Spleen (tissue), 13 donors: ENCODE measurements at places on chromosomes 2 and 18. TPM values are rescaled to one million over a fixed set of nuclear protein-coding genes. Genes with fewer than 3 reads are reported as not detected.

FBXO41 gene
- total RNA-seq = 12.9 TPM

NOL4 gene
- not detected for total RNA-seq

TUBA3E gene
- not detected for total RNA-seq

- no peak overlapping the region for H3K27ac ChIP-seq
- H3K4me3 ChIP-seq = no peak overlapping the region
- no peaks in the 10 kb centered on the region for H3K27me3 ChIP-seq
- DNase-seq = no peak
- no peaks in the 10 kb centered on the region for H3K36me3 ChIP-seq
These were observed 608.3 kb downstream of the ERBB4 start for GRCh38 chr2:211930331-211930730.

DNA sequence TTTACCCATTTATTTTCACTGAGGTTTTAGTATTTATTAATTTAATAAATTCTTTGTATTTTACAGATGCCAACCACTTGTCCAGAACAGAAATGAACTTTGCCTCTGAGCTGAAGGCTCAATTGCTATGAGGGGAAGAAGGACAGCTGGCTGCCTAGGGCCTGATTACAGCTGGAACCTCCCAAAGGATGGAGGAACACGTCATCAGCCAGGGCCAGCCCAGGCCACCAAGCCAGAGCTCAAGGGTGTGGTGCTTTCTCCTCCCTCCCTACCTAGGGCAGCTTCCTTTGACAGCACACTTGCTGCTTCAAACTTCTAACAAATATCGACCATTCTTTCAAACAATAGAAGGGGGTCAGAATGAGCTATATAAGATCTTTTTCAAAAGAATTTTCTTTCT lies 19.7 kb upstream of the RIOK3 start:
- no peak overlapping the region for H3K27ac ChIP-seq
- no peaks in the 10 kb centered on the region for H3K27me3 ChIP-seq
- no peak for DNase-seq
- peaks cover 4% of the 10 kb centered on the region for H3K4me1 ChIP-seq
- no peaks in the 10 kb centered on the region for H3K36me3 ChIP-seq
- no peak overlapping the region for H3K4me3 ChIP-seq

- no peak for DNase-seq
- H3K27ac ChIP-seq = no peak overlapping the region
- H3K4me1 ChIP-seq = no peaks in the 10 kb centered on the region
- no peaks in the 10 kb centered on the region for H3K36me3 ChIP-seq
These were observed 67.4 kb upstream of the GALNT5 start for GRCh38 chr2:157190151-157190550.

FSIP2 gene
- 0.20 TPM for total RNA-seq

- peaks cover 3% of the 10 kb centered on the region for H3K4me1 ChIP-seq
- DNase-seq = no peak
- no peaks in the 10 kb centered on the region for H3K36me3 ChIP-seq
- no peak overlapping the region for H3K27ac ChIP-seq
- H3K4me3 ChIP-seq = no peak overlapping the region
- H3K27me3 ChIP-seq = no peaks in the 10 kb centered on the region
These were observed 50.0 kb downstream of the SLC38A11 start for GRCh38 chr2:164905307-164905706.

DNA sequence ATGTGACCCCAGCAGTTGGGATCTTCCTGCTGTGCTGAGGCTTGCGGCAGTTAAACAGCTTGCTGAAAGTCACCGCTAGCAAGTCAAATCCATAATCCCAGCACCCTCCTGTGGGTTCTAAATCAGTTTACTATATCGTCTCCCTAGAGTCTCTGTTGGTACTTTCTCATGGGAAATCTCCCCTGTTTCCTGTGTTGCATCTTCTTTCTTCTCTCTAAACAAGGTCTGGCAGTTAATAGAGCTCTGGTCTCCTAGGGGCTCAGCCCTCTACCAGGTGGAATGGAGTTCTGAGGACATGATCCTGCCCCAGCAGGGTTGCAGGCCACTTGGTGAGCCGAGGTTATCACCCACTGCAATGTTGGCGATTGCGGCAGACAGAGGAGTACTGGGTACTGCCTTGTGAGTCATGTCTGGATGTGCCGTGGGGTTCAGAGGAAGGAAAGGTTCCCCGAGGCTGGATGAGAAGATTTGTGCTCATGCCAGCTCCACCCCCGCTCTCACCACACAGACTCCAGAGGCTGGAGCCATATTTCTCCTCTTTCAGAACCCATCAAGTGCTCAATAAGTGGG lies 59.4 kb upstream of the SIX2 start:
- H3K4me3 ChIP-seq = no peak overlapping the region
- H3K4me1 ChIP-seq = no peaks in the 10 kb centered on the region
- H3K27ac ChIP-seq = no peak overlapping the region
- peaks cover 38% of the 10 kb centered on the region for H3K27me3 ChIP-seq
- H3K36me3 ChIP-seq = no peaks in the 10 kb centered on the region
- no peak for DNase-seq

GRCh38 chr2:232353096-232353495 lies 25.5 kb upstream of the ALPP start:
- no peaks in the 10 kb centered on the region for H3K36me3 ChIP-seq
- H3K4me3 ChIP-seq = no peak overlapping the region
- H3K4me1 ChIP-seq = peaks cover 24% of the 10 kb centered on the region
- DNase-seq = peak; percentile 47
- H3K27me3 ChIP-seq = peaks cover 43% of the 10 kb centered on the region
- no peak overlapping the region for H3K27ac ChIP-seq

GRCh38 chr2:29361231-29361630 lies 246.0 kb downstream of the CLIP4 start:
- H3K4me3 ChIP-seq = no peak overlapping the region

- H3K27me3 ChIP-seq = no peaks in the 10 kb centered on the region
- no peak overlapping the region for H3K27ac ChIP-seq
- DNase-seq = no peak
- H3K4me3 ChIP-seq = no peak overlapping the region
- H3K4me1 ChIP-seq = no peaks in the 10 kb centered on the region
These were observed 92.3 kb downstream of the MYT1L start for GRCh38 chr2:2238726-2239269.

DNA sequence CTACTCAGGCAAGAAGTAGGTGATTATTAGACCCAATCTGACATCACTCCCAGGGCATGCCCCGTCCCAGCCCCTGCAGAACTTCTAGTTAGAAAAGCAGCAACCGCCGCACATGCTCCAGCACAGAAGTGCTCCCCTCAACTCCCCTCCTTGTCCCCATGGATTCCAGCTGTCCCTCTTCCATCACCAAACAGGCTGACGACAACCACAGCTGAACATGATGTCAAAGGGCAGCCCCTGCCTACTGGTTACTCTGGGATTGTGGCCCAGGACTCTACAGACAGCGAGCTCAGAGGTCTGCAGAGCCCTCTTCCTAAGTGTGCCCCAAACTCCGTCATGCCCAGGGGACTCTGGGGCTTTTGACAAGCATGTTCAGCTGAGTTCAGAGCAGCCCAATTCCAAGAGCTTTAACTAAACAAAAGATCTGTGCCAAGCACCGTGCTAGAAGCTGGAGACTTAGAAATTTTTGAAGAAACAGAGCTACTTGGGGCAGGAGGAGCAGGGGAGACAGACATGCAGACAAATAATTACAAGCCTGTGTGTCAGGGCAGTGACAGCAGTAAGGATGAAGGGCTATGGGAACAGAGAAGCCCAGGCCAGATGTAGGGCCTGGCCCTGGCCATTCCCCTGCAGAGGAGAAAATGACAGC lies 148.1 kb downstream of the BCL11A start:
- DNase-seq = no peak
- H3K4me3 ChIP-seq = no peak overlapping the region
- no peaks in the 10 kb centered on the region for H3K36me3 ChIP-seq
- peaks cover 18% of the 10 kb centered on the region for H3K4me1 ChIP-seq
- H3K27ac ChIP-seq = no peak overlapping the region
- no peaks in the 10 kb centered on the region for H3K27me3 ChIP-seq

PNPT1 gene
- total RNA-seq = 14.6 TPM

DNA sequence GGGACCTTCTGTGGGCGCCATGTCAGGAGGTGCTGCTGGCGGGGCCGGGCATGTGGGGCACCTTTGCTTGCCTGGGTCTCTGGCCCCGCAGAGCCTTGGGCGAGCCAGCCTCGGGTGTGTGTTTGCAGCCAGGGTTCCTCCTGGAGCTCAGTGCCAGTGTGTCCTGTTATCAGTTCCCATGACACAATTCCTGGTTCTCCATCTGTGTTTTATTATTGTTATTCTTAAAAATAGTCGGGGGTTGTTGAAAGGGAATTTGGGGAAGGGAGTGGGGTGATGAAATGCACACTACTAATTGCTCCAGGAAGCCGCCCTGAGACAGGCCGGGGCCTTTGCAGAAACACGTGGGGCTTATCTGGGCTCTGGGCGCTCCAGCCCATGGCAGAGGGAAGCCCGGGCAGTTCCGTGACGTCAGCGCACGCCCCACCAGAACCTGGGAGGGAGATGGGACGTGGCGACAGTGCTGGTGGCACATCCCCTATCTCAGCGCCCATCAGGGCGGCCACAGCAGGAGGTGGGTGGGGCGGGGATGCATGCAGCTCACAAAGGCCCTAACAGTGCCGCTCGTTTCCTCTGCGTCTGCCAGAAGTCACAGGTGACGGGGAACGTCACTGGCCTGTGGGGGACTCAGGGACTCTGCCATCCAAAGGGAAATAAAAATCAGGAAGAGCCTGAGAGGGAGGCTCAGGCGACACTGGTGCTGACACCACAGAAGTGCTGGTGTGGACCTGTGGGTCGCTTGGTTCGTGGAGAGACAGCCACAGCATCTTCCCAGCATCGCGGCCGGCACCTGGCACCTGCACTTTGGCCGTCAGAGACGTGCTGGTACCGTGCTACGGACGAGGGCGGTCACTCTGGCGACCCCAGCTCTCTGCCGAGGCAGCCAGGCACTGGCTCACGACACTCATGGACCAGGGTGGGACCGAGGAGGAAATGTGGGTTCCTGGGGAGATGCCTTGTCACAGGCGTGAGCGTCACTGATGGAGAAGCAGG lies 131.0 kb downstream of the NFATC1 start:
- peaks cover 5% of the 10 kb centered on the region for H3K36me3 ChIP-seq
- no peak overlapping the region for H3K27ac ChIP-seq
- no peaks in the 10 kb centered on the region for H3K27me3 ChIP-seq
- H3K4me1 ChIP-seq = peaks cover 43% of the 10 kb centered on the region

UGT1A5 gene
- total RNA-seq = not detected

- DNase-seq = no peak
- no peak overlapping the region for H3K4me3 ChIP-seq
- peaks cover 27% of the 10 kb centered on the region for H3K4me1 ChIP-seq
These were observed 63.4 kb downstream of the STAT1 start for GRCh38 chr2:190950566-190950991.

MSTN gene
- 0.37 TPM for total RNA-seq

- H3K36me3 ChIP-seq = no peaks in the 10 kb centered on the region
- DNase-seq = peak; percentile 60
- H3K4me3 ChIP-seq = no peak overlapping the region
These were observed 100.2 kb downstream of the TWIST2 start for GRCh38 chr2:238947920-238948710.

CXCR2 gene
- total RNA-seq = 84.5 TPM

GRCh38 chr2:163692081-163692480 lies 43.7 kb downstream of the FIGN start:
- DNase-seq = no peak
- H3K36me3 ChIP-seq = no peaks in the 10 kb centered on the region
- no peak overlapping the region for H3K27ac ChIP-seq
- H3K27me3 ChIP-seq = no peaks in the 10 kb centered on the region
- no peak overlapping the region for H3K4me3 ChIP-seq
- no peaks in the 10 kb centered on the region for H3K4me1 ChIP-seq

GRCh38 chr18:79775441-79776221 lies 22.1 kb upstream of the KCNG2 start:
- no peaks in the 10 kb centered on the region for H3K36me3 ChIP-seq
- no peak overlapping the region for H3K27ac ChIP-seq
- peaks cover 54% of the 10 kb centered on the region for H3K27me3 ChIP-seq
- H3K4me3 ChIP-seq = no peak overlapping the region

GRCh38 chr18:65975536-65975935 lies 224.7 kb downstream of the CDH7 start:
- no peak for DNase-seq
- H3K27me3 ChIP-seq = no peaks in the 10 kb centered on the region
- H3K27ac ChIP-seq = no peak overlapping the region
- no peak overlapping the region for H3K4me3 ChIP-seq
- no peaks in the 10 kb centered on the region for H3K36me3 ChIP-seq
- H3K4me1 ChIP-seq = no peaks in the 10 kb centered on the region

DNA sequence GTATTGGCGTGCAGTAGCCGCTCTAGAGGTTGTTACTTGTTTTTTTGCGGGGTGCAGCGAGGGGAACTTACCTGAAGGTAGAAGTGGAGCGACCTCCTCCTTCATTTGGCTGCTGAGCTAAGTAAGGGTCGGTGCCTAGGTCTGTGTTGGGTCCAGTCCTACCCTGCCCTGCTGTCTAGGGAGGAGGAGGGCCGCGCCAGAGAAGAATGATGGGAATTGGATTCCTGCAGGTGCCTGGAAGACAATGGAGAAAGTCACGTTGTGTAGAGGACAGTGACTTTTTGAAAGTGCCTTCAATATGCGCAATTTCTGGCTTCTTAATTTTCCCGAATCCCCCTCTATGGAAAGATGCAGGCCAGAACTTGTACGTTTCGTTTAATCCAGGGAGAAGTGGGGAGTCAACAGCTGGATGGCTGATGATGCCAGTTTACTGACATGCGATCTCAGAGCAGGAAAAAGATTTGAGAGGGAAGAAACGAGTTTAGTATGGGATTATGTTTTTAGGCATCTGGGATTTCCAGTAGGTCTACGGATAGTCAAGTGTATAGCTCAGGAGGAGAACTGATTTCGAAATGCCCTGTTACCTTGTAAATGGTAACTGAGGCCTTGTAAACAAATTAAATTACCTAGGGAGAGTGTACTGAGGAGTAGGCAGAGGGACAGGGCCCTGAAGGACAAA lies 653 bp downstream of the MRPS9 start:
- H3K27ac ChIP-seq = peak overlapping the region; percentile 86
- peaks cover 7% of the 10 kb centered on the region for H3K36me3 ChIP-seq
- peak overlapping the region; percentile 87 for H3K4me3 ChIP-seq
- peaks cover 52% of the 10 kb centered on the region for H3K4me1 ChIP-seq

BOLL gene
- total RNA-seq = not detected

DNA sequence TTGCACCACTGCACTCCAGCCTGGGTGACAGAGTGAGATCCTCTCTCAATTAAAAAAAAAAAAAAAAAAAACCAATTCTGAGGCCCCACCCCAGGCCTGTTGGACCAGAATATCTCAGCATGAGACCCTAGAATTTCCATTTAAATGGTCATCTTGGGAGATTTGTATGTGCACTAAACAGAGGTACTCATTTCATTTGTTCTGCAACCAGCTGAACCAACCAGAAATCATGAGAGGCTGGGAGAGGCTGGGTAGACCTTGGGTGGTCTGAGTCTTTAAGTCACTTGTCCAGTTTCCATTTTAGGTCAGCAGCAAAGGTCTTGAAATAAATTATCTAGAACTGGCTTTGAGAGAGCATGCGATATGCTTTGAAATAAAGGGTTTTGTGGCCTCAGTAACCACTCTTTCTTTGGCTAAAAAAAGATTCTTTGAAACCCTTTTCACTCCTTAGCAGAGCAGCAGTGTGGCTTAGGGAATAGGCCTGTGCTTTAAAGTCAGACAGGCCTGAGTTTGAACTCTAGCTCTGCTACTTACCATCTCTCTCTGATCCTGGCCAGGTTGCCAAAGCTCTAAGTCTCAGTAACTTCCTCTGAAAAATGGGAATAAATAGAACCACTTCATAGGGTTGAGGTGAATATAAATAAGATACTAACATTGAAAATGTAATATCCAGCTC lies 52.6 kb downstream of the QPCT start:
- no peaks in the 10 kb centered on the region for H3K36me3 ChIP-seq
- H3K27me3 ChIP-seq = no peaks in the 10 kb centered on the region
- H3K4me3 ChIP-seq = no peak overlapping the region
- no peaks in the 10 kb centered on the region for H3K4me1 ChIP-seq
- DNase-seq = no peak
- no peak overlapping the region for H3K27ac ChIP-seq

SPR gene
- 17.2 TPM for total RNA-seq

GRCh38 chr2:165857876-165858275 lies 63.8 kb upstream of the GALNT3 start:
- no peak overlapping the region for H3K27ac ChIP-seq
- H3K4me3 ChIP-seq = no peak overlapping the region
- no peaks in the 10 kb centered on the region for H3K4me1 ChIP-seq
- no peak for DNase-seq

REG3G gene
- total RNA-seq = not detected
